ENCODE measurements at places on chromosomes 2 and 18.

- DNase-seq = no peak
Measured at GRCh38 chr2:178125862-178126261, 13.6 kb downstream of the RBM45 start.

DNA sequence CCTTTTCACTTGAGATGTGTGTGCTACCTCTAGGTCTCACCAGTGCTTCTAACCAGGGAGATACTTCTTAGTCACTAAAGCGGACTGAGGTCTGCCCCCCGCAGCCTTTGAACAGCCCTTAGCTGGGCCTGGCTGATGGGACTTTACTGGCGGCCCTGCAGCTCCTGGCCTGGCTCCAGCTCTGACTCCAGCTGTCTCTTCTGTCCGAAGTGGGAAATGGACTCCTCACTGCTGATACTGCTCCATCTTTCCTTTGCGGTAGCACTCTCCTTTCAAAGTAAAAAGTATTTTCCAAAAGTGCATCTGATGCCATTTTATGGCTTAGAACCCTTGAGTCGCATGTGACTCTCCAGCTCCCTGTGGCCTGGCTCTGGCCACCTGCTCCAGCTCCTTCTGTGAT is 64.5 kb downstream of the ATP9B start:
- no peak for DNase-seq

DNA sequence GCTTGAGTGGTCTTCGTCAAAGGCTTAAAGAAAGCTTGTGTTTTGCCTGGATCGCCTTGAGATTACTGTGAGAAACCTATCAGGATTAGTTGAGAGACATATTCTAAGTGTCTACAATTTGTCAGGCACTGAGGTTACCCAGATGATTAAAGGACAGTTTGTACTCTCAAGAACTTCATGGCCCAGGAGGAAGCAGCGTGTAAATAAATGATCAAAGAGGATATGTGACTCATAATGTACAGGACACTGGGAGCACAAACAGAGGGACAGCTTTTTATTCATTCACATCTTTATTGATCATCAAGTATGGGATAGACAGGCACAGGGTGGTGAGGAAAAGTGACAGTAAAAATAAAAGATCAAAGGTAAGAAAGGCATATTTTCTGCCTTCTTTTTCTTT is 152.6 kb upstream of the FSHR start:
- peak; percentile 40 for DNase-seq

DNA sequence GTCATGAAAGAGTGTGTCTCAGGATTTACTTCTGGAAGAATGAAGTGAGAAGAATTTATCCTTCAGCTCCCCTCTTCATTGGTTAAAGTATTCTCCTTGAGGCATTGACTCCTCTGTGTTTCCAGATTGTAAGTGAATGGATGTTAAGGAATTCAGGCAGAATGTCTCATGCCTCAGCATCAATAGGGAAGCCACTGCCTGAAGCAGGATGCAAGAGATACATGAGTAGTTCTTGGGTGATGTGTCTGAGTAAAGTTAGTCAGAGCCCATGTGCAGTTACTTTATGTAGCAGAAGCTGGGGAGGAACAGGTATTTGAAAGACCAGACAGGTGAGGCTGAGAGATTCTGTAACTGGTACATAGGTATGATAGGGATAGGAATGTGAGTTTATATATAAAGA is 34.0 kb upstream of the TMEFF2 start:
- DNase-seq = no peak

DNA sequence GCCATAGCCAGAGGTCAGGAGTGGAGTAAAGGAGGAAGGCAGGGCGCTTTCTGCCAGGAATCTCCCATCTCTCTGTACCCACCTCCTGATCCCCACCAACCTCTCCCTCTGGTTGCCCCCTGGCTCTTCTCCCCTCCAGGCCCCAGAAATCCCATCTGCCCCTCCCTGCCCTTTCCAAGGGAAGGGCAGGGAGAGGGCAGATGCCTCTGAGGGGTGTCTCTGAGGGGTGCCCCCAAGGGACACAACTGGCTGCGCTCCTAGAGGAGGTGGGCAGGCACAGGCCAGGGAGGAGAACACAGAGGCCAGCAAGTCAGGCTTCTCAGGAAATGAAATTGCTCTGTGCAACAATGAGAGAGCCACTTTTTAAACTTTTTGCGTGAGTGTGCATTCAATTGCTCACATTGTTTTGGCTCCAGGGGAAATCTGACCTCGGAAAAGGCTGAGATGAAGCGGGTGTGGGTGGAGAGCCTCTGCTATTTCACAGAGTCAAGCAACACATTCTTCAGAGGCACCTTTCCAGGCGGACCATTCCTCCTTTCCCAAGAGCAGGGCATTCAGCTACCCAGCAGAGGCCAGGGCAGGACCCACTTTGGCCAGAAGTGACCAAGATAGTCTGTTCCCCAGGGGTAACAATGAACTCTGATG is 125.5 kb downstream of the SMAD7 start:
- DNase-seq = no peak

DNA sequence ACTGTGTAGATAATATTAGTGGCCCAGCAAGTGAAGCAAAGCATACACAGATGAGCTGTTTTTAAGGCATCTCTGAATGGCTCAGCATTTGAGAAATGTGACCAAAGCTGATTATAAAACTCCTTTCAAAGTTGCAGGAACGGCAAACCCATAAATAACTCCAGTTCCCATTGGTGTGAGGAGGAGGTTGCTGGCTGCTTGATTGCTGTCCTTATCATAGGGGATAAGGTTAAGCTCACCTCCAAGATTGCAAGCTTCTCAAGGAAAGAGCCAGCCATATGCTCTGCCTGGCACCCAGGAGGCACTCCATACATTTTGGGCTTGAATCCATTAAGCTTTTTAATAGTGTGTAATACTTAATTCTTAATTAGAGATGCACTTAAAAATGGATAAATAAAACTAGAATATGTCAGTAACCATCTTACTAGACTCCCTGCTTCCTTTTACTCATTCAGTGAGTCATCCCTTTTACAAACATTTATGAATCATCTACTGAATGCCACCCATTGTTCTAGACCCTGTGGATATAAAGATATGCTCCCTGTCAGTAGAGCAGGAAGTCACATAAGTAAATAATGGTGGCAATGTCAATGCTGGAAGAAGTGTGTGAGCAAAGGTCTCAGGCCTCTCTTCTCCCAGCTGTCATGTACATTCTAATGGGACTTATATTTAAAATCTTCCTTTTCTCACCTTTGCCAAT is 99.3 kb downstream of the SPATS2L start:
- peak; percentile 80 for DNase-seq

DNA sequence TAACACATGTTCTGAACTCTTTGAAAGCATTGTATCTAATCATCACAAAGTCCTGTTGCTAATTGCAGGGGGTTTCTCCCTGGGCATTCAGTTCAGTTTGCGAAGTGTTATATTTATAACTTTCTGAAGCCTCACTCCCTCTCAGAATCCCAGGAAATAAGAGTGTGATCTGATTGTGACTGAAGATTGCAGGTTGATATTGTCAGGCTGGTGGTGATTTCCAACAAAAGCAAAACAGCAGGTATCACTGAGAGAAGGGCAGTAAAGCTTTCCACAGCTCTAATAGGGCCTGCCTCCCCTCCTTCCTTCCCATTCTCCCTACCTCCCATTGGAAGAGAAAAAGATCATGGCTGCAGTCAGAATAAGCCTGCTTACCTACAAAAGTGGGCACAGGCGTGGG is 466.7 kb upstream of the FSHR start:
- DNase-seq = no peak

DNA sequence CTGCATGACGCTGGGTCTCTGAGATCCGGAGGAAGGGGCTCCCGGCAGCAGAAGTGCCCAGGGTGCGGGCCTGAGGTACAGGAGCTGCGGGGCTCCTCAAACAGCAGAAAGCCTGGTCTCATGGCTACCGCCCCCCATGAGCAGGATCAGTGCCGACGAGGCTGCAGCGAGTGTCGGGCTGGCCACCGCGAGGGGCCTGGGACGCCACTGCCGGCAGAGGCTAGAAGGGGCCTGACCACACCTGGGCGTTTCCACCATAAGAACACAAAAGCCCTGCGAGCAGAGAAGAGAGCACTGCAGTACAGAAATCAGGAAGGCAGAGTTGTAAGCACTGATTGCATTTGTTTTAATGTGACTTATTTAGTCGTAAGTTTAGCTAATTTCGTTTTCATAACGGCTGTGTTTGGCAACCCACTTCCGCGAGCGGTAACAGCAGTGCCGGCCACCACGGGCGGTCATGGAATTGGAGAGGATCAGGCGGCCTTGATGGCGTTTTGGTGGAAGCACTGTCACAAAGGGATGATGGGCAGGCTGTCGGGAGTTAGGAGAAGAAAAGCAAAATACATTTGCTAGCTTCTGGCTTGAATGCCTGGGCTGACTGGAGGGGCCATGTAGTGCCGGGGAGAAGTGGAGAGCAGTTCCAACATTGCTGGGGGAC is 117.4 kb downstream of the HDAC4 start:
- no peak for DNase-seq

DNA sequence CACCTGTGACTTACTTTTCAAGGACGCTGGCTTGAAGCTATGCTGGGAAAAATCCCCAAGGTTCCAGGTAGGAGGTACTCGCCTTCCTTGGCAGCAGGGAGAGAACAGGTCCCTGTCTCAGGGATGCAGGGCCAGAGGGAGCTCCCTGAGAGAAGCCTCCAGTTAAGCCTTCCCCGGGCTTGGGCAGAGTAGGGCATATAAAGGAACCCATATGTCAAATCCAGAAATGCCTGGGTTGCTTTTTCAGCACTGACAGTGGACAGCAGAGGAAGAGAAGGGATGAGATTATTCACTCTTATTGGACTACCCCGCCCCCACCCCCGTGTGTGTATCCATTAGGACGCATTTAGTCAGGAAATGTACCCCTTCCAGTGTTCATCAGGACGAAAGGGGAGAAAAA is 89.3 kb upstream of the TEX51 start:
- DNase-seq = peak; percentile 5

All from MCF 10A (cell line).